ENCODE measurements at places on chromosomes 5 and 9. TPM values are rescaled to one million over a fixed set of nuclear protein-coding genes. Genes with fewer than 3 reads are reported as not detected.

Gene SIT1
- 174 TPM for total RNA-seq

Gene IL4
- total RNA-seq, result not detected

Gene ABCA1
- total RNA-seq, result 1.4 TPM

Gene PTGES
- not detected for total RNA-seq

DNA sequence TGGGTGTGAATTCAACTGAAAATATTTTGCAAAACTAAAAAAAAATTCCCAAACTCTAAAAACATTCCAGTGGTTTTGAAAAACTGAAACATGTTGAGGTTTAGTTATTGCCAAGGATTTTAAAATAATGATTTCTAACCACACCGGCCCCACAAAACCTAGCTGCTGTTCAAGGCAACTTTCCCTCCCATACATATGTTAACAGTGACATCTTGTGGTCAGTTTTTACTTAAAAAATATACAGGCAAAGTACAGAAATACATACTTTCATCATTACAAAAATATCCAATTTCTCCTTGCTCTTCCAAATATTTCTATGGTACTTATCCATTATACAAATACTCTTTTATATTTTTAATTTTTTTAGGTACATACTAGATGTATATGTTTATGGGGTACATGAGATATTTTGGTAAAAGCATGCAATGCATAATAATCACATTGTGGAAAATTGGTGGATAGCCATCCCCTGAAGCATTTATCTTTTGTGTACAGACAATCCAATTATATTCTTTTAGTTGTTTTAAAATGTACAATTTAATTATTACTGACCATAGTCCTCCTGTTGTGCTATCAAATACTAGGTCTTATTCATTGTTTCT is 34.4 kb upstream of the MRPS30 start:
- H3K27ac ChIP-seq, result no peak overlapping the region
- no peaks in the 10 kb centered on the region for H3K36me3 ChIP-seq
- H3K27me3 ChIP-seq, result peaks cover 7% of the 10 kb centered on the region
- H3K4me1 ChIP-seq, result no peaks in the 10 kb centered on the region
- H3K4me3 ChIP-seq, result no peak overlapping the region
- DNase-seq, result no peak

- DNase-seq, result no peak
- H3K27me3 ChIP-seq, result no peaks in the 10 kb centered on the region
- no peak overlapping the region for H3K4me3 ChIP-seq
- no peak overlapping the region for H3K27ac ChIP-seq
- H3K4me1 ChIP-seq, result no peaks in the 10 kb centered on the region
Measured at GRCh38 chr5:23490993-23491392, 16.4 kb upstream of the PRDM9 start.

- peaks cover 28% of the 10 kb centered on the region for H3K4me1 ChIP-seq
- peak overlapping the region; percentile 72 for H3K27ac ChIP-seq
- no peaks in the 10 kb centered on the region for H3K27me3 ChIP-seq
Measured at GRCh38 chr9:112093870-112094216, 81.3 kb downstream of the SUSD1 start.

GRCh38 chr5:80229902-80230255 is 26.0 kb downstream of the SERINC5 start:
- no peak overlapping the region for H3K27ac ChIP-seq
- H3K4me3 ChIP-seq, result no peak overlapping the region
- no peaks in the 10 kb centered on the region for H3K27me3 ChIP-seq
- no peak for DNase-seq

DNA sequence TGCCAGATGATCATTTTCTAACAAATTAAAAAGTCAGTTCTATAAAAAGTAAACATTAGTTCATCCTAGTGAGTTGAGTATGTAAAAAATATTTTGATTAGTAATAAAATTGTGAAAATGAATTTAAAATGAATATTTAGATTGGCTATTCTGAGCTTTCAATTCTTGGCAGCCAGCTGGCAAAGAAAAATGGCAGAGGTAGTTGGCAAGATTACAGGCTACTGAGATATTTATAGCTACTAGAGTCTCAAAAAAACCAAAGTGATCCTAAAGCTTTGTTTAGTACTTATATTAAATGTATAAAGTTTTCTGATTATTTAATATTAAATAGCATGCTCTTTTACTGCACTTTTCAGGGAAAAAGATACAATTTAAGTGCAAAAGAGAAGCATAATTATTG is 25.0 kb downstream of the SGTB start:
- no peak overlapping the region for H3K27ac ChIP-seq
- H3K36me3 ChIP-seq, result peaks cover 24% of the 10 kb centered on the region
- no peak for DNase-seq
- H3K4me1 ChIP-seq, result no peaks in the 10 kb centered on the region
- H3K27me3 ChIP-seq, result no peaks in the 10 kb centered on the region

- no peaks in the 10 kb centered on the region for H3K27me3 ChIP-seq
- H3K4me1 ChIP-seq, result peaks cover 14% of the 10 kb centered on the region
- H3K27ac ChIP-seq, result peak overlapping the region; percentile 97
Measured at GRCh38 chr5:65483546-65484346, 2.0 kb upstream of the ADAMTS6 start.

GRCh38 chr9:105198023-105198422 is 46.4 kb upstream of the SLC44A1 start:
- H3K27me3 ChIP-seq, result peaks cover 8% of the 10 kb centered on the region
- no peak for DNase-seq
- H3K36me3 ChIP-seq, result no peaks in the 10 kb centered on the region
- H3K27ac ChIP-seq, result no peak overlapping the region
